ENCODE measurements at places on chromosomes 5 and 9.

DNA sequence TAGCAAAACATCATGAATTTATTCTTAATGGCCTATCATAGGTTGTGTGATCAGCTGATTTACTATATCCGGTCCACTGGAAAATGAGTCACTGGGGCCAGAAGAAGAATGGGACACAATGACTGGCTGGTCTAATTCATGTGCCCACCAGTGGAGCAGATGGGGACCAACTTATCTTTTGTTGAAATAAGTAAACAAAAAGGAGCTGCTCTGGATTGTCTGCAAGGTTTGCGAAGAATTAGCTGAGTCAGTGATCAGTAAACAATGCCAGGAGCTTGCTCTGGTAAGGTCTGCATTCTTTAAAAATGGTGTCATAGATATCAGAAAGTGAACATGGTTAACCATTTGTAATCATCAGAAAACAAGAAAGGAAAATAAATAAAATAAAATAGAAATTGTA, 128.0 kb downstream of the RASEF start:
- peak; percentile 19 for DNase-seq

- DNase-seq: no peak
These were observed 255.9 kb upstream of the ADRA1B start for GRCh38 chr5:159660401-159660800.

- no peak for DNase-seq
These were observed 77.5 kb downstream of the RXRA start for GRCh38 chr9:134403682-134404301.

- no peak for DNase-seq
These were observed 101.7 kb downstream of the CDH18 start for GRCh38 chr5:19886123-19886917.

DNA sequence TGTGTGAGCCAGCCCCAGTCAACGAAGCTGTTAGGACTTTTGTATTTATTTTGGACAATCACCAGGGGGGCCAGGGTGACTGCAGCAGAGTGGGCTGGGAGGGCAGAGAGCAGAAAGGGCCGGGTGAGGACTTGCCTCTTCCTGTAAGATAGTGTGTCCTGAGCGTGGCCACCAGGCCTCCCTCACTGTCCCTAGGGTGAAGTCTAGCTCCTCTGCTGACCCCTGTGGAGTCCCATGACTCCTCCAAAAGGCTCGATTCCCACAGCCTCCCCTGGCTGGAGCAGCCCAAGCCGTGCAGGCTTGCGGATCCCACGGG, 147.8 kb downstream of the RXRA start:
- DNase-seq: no peak
